Prostate gland (tissue), 2 donors: ENCODE measurements at places on chromosomes 1 and 21.

DNA sequence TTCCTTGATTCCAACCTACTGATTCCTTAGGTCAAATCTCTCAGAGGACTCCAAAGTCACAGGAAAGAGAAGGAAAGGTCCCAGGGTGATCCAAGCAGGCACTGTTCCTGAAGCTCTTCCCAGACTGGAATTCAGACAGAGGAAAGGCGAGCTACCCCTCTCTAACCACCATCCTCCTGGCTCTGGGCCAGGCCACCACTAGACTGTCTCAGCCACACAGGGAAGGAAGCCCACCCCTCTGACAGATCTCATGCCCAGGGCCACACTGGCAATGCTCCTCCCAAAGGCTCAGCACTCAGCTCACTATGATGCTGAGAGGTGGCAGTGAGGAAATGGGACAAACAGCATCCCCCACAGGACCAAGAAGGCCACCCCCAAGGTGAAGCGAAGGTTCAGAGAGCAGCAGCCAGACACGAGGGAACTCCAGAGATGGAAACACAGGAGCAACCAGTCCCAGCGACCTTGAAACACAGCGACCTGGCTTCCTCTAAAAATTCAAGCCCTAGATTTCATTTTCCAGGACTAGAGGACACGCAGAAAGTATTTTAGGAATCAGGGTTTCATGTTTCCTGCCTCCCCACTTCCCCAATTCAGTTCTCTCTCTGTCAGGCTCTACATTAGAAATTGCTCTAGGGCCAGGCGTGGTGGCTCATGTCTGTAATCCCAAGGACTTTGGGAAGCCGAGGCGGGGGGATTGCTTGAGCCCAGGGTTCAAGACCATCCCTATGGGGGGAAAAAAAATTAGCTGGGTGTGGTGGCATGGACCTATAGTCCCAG is 18.8 kb downstream of the PIK3C2B start:
- no peak for DNase-seq

- DNase-seq = no peak
These were observed 43.0 kb upstream of the IKBKE start for GRCh38 chr1:206427291-206427690.

DNA sequence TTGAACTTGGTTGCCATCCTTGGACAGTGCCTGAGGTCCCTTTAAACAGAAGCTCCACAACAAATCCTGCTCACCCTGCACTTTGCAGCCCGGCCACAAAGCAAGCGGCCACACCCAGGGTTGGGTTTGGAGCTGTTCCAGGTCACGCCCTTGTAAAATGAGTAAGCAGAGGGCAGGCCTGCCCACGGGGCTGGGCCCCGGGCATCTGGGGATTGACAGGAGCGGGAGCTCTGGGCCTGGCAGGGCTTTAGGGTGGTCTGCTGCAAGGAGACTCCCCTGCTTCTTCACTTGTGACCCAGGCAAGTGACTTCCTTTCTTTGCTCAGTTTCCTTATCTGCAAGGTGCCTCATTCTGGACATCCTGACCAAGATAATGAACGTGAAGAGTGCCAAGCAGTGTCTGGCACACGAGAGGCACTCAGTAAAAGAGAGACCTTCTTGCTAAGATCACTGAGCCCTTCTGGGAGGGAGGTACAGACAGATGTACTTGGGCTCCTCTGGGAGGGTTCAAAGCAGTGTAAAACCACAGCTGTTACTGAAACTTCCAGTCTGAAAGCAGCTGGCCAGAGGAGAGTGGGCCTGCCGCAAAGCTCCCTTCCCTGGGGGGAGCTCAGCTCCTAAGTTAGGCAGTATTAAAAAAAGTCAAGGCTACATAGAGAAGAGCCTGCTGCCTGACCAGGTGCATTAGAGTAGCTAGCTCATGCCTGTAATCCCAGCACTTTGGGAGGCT is 2.6 kb downstream of the E2F2 start:
- peak; percentile 71 for DNase-seq

GRCh38 chr21:46661211-46661625 is 25.7 kb downstream of the PRMT2 start:
- no peak for DNase-seq

DNA sequence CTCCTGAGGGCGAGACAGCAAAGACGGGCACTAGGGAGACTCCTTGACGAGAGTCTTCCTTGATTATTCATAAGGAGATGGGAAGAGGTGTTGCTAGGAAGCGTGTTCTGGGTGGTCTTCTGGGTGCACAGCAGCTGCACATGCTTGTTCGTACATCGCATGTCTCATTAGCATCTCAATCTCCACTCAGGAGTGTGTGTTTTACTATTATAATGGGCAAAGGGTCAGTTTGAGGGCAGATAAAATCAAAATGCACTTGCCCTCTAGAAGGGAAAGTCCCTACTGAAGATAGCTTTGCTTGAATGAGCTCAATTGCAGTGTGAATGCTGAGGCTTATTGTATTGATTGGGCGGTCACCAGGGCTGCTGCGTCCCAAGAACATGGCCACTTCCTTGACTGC is 50.2 kb upstream of the SCCPDH start:
- DNase-seq = no peak

- DNase-seq = no peak
These were observed 7.0 kb downstream of the OLFML2B start for GRCh38 chr1:162016631-162017030.

DNA sequence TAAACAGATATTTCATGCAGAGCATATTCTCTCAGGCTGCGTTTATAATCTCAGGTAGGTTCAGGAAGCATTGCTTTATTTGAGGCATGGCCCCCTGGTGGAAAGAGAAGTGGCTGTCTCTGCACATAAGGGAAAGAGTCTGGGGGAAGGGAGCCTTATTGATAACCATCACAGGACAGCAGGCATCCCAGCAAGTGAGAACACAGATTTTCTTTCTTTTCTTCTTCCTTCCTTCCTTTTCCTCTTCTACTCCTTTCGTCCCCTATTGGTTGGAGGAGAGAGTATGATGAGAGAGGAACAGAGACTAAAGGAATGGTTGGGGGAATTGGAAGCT is 21.9 kb downstream of the TSNAX start:
- DNase-seq = no peak

- DNase-seq = no peak
These were observed 495.6 kb downstream of the SIPA1L2 start for GRCh38 chr1:232134365-232134764.

DNA sequence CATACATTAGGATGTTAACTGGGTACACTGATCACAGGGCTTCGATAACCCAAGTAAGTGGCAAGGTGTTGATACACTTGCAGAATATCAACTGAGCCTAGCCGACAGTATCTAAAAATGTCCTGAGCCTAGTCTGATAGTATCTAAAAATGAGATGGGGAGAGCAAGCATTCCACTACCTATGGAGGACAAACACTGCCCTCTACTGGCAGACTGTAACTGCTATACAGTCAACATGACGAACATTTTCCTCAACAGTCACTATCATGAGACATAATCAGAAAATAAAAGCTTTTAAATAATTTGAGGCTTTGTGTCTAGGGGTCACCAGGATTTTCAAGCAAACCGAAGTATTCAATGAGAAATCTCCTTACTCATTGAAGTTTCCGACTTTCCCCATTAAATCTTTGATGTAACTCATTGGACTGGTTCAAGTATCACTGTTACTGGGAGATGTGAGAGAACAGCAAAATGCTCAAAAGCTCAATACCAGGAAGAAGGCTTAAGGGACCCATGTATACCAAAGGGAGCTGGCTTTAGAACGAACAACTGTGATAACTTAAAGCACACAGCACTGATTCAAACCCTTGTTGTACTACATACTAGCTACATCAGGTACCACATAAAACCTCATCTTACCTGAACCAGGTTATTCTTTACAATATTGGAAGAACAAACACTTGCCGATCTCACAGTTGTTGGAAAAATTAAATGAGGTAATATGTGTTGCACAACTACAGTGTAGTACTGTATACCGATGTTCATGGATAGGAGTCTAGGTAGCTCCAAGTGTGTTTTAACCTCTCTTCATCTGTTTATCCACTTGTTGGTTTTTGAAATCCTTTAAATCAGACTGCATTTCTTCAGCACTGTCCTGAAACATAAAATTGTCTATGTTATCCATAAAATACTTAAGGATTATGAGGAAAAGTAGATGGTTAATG is 31.1 kb upstream of the SLC45A3 start:
- DNase-seq = peak; percentile 90

DNA sequence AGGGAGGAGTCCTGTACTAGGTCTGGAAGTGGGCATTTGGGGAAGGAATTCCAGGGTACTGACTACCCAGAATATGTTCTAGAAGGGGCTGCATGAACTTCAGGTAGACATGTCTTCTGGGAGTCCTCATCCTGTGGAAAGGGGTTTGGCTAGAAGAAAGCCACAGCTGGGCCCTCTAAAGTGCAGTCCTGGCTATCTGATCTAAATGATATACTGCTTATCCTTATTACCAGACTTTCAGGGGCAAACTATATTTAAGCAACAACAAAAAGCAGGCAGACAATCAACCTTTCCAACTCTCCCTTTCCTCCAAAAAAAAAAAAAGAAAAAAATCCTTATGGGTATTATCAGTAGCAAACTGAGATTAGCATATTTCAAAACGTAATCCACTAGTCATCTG is 29.8 kb upstream of the GFI1 start:
- DNase-seq = no peak

- DNase-seq = peak; percentile 62
These were observed 161.2 kb downstream of the RUNX1 start for GRCh38 chr21:34887725-34888568.

GRCh38 chr1:119515221-119515620 is 8.2 kb downstream of the HSD3B1 start:
- no peak for DNase-seq

GRCh38 chr21:34091032-34091431 is 17.7 kb downstream of the MRPS6 start:
- no peak for DNase-seq

GRCh38 chr1:86016076-86016759 is 140.4 kb downstream of the COL24A1 start:
- DNase-seq = no peak

DNA sequence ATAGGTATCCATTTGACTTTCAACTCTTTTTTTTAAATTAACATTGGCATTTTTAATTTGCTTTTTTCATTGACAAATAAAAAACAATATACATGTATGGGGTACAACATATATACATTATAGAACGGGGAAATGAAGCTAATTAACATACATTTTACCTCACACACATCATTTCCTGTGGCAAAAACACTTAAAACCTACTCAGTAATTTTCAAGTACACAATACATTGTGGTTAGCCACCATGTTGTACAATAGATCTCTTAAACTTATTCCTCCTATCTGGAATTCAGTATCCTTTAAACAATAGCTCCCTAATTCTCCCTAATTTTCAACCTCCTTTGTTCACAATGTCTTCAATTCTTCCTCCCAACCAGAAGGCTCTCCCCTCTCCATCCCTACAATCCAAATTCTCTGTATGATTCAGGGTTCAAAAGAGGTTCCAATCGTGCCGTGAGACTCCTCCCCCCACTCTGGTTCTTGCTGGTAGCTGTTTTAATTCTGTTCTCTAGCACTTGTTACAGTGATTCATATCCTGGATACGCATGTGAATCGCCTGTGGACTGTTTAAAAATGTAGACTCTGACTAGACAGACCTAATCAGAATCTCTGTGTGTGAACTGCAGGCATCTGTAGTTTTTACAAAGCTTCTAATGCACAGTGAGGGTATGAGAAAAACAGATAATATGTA is 87.6 kb upstream of the DUSP10 start:
- no peak for DNase-seq

GRCh38 chr1:210722410-210723081 is 393.8 kb downstream of the HHAT start:
- no peak for DNase-seq

DNA sequence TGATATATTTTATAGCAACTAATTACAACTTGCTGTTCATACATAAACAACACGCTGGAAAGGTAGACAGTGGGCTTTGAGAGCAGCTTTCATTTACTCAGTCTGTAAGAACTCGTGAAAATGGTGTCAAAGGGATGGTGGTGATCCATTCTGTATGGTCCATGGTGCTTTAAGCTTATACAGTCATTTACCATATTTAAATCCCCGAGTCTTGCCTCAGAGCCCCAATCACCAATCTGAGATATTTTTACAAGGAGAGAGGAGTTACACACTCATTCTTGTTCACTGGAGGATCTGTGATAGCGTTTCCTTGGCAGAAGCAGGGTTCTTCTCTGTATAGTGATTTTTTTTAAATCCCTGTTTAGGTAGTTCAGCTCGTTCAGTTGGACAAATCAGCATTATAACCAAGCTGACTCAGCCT is 694.6 kb downstream of the USP25 start:
- DNase-seq = no peak

- DNase-seq = no peak
These were observed 27.5 kb downstream of the SERTAD4 start for GRCh38 chr1:210260096-210260495.

DNA sequence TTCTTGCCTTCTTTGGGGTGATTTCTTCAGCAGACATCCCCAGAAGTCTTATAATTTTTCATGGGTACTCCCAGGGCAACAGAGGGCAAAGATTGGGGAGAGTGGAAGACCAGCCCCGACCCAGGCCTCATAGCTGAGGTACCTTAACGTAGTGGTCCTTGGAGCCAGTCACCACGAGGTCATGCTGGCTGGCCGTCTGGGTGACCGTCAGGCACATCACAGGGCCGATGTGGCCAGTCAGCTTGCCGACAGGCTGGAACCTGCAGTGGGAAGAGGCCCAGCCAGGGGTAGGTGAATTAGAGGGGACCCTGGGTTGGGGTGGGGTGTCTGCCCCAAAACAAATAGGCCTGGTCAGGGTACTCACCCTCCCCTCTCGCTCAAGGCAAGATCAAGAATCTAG is 46.9 kb downstream of the KIF21B start:
- DNase-seq = no peak

DNA sequence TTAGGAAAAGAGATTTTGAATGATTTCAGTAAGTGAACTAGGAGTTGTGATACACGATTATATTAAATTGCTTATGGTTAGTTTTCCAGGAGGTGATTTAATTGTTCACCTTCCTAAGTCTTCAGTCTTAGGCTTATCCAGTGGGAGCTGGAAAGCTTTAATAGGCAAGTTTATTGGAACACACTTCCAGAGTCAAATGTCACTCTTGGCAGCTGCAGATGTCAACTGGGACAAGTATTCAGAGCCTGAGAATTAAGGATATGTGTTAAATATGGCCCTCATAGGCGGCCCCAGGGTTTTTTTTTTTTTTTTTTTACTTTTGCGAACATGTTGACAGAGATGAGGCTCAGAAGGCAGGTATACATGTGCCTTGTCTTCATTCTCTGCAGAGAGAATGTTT is 29.2 kb downstream of the UCK2 start:
- peak; percentile 49 for DNase-seq
